ENCODE measurements at places on chromosomes 6 and 20.

- no peak for DNase-seq
Observed at GRCh38 chr6:36242161-36242560, 27.7 kb upstream of the PNPLA1 start.

- DNase-seq: no peak
Observed at GRCh38 chr6:142121342-142121741, 11.4 kb upstream of the GJE1 start.

DNA sequence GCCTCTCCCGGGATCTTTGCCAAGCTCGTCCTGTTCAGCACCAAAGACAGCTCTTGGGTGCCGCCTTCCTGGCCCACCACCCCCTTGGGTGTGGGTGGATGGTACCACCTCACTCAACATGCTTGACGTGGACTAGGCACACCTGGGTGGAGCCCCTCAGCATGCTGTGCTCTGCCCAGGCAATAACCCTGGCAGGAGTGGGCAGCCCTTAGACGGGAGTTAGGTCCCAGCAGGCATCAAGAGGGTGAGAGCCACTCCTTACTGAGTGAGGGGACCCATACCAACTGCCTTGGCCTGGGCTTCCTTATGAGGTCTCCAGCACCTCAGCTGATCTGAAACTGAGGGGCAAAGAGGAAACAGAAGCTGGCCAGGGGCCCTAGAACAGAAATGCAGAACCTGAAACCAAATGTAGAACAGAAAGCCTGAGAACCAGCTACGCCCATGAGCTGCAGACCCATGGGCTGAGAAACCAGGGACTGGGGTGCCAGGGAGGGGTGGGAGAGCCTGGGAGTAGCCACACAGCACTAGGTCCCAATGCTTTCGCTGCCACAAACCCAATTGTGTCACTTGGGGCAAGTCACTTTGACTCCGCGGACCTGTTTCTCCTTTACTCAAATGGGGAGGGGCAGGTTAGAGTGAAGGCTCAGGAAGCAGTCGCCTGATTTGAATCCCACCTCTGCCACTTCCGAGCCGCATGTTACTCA lies 2.0 kb downstream of the FGD2 start:
- DNase-seq: peak; percentile 87

DNA sequence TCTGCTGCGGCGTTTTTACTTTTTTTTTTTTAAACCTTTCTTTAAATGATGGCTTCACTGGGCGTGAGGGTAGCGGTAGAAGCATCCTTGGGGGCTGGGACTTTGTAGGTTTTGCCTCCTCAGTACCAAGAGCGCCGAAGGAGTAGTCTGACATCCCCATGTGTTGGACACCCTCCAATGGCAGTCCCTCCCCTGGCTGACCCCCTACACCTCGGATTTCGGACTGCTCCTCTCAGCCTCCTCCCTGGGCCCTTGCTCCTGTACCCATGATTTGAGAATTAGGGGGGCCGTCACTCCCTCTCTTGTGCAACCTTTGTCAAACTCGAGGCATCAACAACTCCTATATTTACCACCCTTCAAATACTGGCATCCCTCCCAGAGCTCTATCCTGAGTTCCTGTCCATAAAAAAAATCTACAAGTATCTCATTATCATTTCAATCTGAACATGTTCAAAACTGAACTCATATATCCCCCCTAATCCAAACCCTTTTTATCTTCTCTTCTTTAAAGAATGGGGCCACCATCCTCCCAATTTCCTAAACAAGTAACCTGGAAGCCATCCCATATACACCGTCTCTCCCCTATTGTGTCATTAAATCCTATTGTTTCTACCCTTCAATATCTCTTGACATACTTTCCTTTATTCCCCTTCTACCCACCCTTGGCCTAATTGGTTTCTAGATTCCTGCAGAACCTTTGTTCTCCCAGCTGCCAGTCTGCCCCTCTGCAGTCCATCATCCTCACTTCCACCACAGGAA lies 1.2 kb upstream of the ARFGEF3 start:
- DNase-seq: no peak

DNA sequence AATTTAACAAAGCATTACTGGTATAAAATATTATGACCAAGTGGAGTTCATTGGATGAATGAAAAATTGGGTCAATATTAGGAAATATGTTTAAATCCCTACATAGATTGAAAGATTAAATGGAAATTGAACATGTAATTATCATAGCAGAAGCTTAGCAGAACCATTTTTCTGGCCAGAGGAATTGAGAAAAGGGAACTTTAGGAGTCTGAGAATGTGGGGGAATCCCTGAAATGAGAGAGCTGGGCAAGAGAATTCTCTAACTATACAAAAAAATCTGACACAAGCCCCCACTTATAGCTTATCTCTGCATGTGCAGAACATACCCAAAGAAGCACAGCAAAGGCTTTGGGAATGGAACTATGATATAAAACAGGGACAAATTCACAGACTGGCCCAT lies 67.4 kb upstream of the ARHGAP18 start:
- DNase-seq: peak; percentile 34

All from inflammatory macrophage (primary cell).